ENCODE measurements at places on chromosomes 7 and 10. TPM values are rescaled to one million over a fixed set of nuclear protein-coding genes. Genes with fewer than 3 reads are reported as not detected.

GARIN1A gene
- not detected for total RNA-seq

DNA sequence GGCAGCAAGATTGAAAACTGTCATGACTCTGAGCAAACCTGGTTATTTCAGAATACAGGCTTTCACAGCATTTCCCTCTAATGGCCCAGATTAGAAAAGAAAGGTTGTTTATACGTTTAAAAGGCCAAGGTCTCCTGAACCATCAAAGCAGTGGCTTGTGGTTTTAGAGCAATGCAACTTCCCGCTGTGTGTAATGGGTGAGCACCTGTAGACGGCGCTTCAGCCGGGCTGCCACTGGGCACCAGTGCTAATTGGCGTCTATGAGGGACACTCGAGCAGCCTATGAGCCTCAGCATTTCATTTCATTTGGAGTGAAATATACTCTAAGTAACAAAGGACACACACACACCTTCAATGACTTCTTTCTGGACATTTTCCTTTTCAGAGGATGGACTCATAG lies 671.0 kb upstream of the FZD8 start:
- no peak for DNase-seq

GRCh38 chr10:119693262-119693957 lies 32.4 kb upstream of the INPP5F start:
- no peak for DNase-seq

DNA sequence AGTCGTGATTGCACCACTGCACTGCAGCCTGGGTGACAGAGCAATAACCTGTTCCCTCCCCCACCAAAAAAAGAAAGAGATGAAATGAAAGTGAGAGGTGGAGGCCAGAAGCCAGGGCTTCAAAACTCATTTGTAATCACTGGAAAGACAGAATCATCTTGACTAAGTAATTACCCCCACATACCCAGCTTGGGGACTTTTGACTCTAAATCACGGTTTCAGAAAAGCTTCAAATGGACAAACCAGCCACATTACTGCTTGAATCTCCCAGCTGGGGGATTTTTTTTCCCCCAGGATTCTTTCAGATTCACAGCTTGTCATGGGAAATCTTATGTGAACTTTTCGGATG lies 361.0 kb downstream of the FRMD4A start:
- DNase-seq = no peak

Measured in esophagus squamous epithelium (tissue), 5 donors.